Stimulated activated CD8-positive, alpha-beta memory T cell treated with anti-CD3 and anti-CD28 coated beads, Interleukin-7, amount 100 ng/mL, for 48 hours (primary cell): ENCODE measurements at places on chromosomes 3 and 15.
A peak's percentile ranks its signal among the peaks of the same experiment; 100 is the strongest.

GRCh38 chr3:53080612-53081205 is 34.8 kb upstream of the SFMBT1 start:
- no peak for DNase-seq

- no peak for DNase-seq
Observed at GRCh38 chr15:57861815-57862586, 155.5 kb downstream of the POLR2M start.

GRCh38 chr3:122148941-122149627 is 34.4 kb upstream of the CASR start:
- DNase-seq: no peak

DNA sequence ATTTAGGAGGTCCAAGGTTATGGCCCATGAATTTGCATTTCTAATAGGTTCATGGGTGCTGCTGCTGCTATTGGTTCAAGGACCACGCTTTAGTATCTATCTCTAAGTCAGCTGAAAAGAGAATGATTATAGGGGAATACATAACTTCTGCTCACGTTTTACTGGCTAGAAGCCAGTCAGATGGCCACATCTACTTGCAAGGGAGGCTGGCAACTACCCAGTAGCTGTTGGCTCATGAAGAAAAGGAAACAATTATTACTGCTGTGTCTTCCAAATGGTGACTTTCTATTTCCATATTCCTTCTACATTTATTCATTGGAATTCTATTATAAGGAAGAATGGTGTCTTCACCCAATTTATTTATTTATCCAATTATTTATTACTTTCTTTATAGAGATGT is 54.2 kb downstream of the SLC25A36 start:
- no peak for DNase-seq

DNA sequence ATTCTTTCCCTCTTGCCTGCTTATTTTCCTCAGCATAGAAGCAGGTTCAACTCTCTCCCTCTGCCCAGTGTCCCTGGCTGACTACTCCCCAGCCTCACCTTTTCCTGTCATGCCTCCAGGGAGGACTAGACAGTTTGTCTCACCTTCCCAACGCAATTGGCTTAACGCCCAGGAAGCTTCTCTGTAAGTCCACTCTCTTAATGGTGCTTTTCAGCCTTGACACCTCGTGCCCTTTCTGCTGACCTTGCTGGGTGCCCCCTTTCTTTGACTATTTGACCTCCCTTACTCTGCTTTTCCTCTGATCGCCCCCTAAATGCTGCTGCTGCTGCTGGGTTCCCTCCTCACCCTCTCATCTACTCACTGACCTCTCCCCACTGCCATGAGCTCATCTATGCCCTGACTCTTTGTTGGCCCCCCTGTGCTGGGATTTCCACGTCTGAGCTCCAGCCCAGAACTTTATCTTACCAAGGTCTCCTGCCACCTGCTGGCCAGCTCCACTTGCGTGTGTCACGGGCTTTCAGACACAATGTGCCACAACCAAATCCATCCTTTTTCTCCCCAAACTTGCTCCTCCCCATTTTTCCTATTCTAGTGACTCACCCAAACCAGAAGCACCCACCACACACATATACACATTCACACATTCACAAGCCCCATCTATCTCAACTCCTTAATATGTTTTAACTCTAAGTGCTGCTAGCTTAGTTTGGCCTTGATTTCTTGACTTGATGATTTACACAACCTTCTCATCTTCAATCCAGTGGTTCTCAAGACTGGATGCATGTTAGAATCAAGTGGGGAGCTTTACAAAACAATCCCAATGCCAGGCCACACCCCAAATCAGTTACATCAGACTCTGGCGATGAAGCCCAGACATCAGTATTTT is 16.6 kb downstream of the EPB42 start:
- peak; percentile 27 for DNase-seq

GRCh38 chr3:195119461-195120266 is 151.3 kb downstream of the XXYLT1 start:
- no peak for DNase-seq
